Activated CD8-positive, alpha-beta memory T cell treated with anti-CD3 and anti-CD28 coated beads, Interleukin-2, amount 50 U/mL, for 48 hours (primary cell): ENCODE measurements at places on chromosomes 11 and 22.

DNA sequence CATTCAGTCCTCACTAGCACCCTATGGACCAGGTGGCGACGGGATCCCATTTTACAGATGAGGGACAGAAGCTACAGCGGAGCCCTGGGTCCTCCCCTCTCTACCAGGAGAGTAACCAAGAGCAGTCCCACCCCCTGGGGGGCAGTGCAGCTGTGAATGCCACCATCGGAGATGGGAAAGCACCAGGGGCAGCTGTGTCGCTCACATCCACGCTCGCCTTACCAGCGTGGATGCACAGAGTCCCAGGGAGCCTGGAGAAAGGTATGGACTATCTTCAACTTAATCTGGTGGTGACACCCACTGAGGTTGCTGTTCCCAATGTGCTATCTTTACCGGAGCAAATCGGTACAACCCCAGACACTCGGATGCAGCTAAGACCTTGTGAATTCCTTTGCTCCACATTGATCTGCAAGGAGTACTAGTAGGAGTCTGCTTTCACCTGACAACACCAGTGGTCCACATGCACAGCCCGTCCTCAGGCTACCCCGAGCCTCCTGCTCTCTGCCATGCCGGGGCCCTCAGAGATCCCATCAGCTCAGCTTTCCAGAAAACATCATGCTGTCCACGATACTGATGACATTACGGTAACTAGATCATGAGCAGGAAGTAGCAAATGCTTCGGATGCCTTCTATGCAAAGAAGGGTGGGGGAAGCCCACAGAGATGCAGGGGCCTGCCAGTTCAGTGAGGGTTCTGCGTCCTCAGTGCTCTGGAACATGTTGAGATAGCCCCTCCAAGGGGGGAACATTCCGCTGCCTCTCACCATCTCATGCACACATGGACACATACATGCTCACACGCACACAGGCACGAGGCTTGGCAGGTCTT, 126.0 kb downstream of the CTTN start:
- DNase-seq, result no peak

GRCh38 chr22:42895087-42895486, 38.0 kb upstream of the ARFGAP3 start:
- DNase-seq, result no peak

- no peak for DNase-seq
Measured at GRCh38 chr11:14361951-14362350, 3.0 kb upstream of the RRAS2 start.

GRCh38 chr11:69718147-69718546, 14.3 kb upstream of the FGF19 start:
- peak; percentile 66 for DNase-seq

DNA sequence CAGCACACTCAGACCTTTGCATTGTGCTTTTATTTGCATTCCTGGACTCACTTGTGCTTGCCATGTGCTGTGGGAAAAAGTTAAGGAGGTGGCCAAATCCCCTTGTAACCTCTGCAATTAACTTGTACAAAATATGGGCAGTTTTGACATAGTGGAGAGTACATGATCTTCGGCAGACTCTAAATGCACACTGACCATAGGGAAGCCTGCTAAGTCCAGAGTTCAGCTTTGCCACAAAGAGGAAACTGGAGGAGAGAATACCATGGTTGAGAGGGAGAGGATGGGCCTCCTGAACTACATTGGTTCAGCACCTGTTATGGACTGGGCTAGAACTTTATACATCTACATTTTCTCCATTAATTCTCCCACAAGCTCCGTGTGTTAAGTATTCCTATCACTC, 37.6 kb upstream of the CEP295 start:
- DNase-seq, result no peak

- DNase-seq, result no peak
Measured at GRCh38 chr11:62832336-62833234, at the start of gene TEX54. Gene TEX54, minus strand, starts transcription at chr11:62832841.

- no peak for DNase-seq
Measured at GRCh38 chr22:43270314-43270908, 72.8 kb downstream of the SCUBE1 start.

- DNase-seq, result no peak
Measured at GRCh38 chr11:61697764-61698163, 17.6 kb downstream of the DAGLA start.

DNA sequence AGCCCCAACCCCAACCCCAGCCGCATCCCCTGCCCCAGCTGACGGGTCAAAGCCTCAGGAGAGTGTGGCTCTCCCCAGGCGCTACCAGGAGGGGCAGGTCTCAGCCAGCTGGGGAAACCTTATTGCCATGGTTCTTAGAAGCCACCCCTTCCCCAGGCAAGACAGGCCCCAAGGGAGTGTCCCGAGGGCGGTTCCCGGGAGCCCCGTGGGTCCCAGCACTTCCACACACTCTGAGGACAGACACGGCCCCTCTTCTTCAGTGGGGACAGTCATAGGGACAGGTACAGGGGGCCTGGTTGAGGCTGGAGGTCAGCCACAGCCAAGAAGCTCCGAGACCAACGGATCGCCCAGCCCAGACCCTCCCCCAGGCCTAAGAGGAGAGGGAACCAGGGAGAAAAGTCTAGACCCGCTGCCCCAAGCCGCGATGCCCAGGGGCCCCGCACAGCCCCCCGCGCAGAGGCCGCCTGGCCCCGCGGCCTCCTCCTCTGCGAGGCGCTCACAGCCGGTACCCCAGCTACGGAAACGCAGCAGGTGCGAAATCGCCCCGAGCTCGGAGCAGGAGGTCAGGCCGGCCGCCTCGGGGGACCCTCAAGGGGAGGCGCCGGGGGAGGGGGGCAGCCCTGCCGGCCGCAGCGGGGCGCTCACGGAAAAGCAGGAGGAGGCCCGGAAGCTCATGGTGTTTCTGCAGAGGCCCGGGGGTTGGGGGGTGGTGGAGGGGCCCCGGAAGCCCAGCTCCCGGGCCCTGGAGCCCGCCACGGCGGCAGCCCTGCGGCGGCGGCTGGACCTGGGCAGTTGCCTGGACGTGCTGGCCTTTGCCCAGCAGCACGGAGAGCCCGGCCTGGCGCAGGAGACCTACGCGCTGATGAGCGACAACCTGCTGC, 2.6 kb downstream of the KLHDC7B start:
- peak; percentile 83 for DNase-seq

DNA sequence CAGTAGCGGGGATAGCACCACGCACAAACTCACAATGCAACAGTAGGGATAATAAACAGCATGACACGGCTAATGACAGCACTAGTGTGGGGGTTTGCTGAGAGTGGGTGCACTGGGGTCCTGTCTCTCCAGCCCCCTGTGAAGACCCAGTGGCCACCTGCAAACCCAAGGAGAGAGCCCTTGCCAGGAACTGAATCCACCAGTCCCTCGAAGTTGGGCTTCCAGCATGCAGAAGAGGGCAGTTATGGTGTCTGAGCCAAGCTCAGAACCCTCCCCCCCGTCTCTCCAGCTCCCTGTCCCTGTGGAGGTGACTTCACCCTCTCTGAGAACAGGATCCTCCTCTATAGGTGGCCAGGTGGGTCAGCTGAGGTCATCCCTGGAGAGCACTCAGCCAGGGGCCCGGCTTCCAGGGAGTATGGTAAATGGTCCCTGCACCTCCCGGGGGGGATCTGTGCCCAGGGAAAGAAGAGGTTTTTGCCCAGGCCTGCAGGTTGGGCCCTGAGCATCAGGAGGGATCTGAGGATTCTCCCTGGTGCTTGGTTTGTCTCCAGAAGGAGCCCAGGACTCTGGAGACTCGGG, 86.3 kb upstream of the PRR5 start:
- no peak for DNase-seq

GRCh38 chr11:94519478-94520084, 7.3 kb downstream of the C11orf97 start:
- no peak for DNase-seq
